H9 (cell line): ENCODE measurements at places on chromosomes 2 and 18. TPM values are rescaled to one million over a fixed set of nuclear protein-coding genes. Genes with fewer than 3 reads are reported as not detected.

DNA sequence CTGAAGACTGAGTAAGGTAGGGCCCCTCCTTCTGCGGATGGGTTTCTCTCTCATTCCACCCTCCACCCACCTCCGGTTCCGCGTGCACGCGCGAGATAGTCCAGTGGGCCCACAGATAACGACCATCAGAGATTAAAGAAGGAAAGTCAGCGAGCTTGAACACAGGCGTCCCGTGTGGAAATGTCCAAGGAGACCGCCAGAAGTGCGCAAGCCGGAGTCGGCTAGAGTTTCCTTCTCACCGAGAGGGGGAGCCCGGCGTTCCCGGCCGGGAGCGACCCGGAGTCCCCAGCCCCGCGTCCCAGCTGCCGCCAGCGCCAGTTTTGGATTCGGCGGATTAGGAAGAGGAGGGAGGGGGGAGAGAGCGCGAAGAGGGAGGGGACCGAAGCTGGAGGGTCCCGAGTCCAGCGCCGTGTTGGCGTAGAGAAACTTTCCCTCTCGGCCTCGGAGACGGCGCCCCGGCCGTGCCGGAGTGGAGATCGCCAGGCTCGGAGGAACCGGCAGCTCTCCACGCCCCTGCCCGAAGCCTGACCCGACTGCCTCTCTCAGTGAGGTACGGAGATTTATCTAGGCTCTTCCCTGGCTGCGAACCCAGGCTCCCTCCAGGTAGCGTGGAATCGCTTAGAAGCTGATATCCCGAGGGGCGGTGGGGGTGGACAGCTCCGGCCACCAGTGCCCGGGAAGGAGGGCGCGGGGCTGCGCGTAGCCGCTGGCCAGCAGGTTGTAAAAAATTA is at the start of gene GULP1:
Gene GULP1 (plus strand): TSS at position 258 of the 731 bp plus-strand sequence. CDS start 185,829 bp downstream, outside the sequence.
- peaks cover 13% of the 10 kb centered on the region for H3K36me3 ChIP-seq
- H3K27ac ChIP-seq: peak within 1 kb of the TSS; percentile 66
- peak within 1 kb of the TSS; percentile 97 for H3K4me3 ChIP-seq
- no peaks in the 10 kb centered on the region for H3K4me1 ChIP-seq

- no peak overlapping the region for H3K4me3 ChIP-seq
- H3K27ac ChIP-seq: no peak overlapping the region
- no peaks in the 10 kb centered on the region for H3K27me3 ChIP-seq
Measured at GRCh38 chr18:13366962-13367892, 148.7 kb downstream of the LDLRAD4 start.

CIB4 gene
- not detected in 2 replicates for total RNA-seq

- H3K4me3 ChIP-seq: no peak overlapping the region
- H3K27me3 ChIP-seq: no peaks in the 10 kb centered on the region
- no peak for DNase-seq
- no peak overlapping the region for H3K27ac ChIP-seq
Measured at GRCh38 chr2:66306483-66306882, 128.4 kb upstream of the MEIS1 start.

- DNase-seq: no peak
- H3K27ac ChIP-seq: no peak overlapping the region
Measured at GRCh38 chr2:63984606-63985359, 34.4 kb downstream of the VPS54 start.

DNA sequence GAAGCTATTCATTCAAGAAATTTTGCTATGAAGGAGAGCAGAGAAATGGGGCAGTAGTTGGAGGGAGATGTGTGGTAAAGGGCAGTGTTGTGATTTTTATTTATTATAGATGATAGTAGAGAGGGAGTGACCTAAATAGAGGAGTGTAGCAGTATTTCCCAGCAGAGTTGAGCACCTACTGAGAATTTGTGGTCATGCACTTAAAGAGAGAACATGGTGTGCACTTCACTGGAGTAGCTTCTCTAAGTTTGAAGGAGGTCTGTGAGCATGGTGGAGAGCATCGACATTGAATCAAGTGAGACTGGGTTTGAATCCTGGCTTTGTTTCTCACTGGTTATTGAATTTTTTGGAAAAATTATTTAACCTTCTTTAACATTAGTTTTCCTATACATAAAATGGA is 129.2 kb downstream of the AQP4 start:
- no peak for DNase-seq
- no peak overlapping the region for H3K4me3 ChIP-seq
- H3K27me3 ChIP-seq: no peaks in the 10 kb centered on the region
- H3K4me1 ChIP-seq: no peaks in the 10 kb centered on the region
- no peak overlapping the region for H3K27ac ChIP-seq
- peaks cover 8% of the 10 kb centered on the region for H3K36me3 ChIP-seq

DNA sequence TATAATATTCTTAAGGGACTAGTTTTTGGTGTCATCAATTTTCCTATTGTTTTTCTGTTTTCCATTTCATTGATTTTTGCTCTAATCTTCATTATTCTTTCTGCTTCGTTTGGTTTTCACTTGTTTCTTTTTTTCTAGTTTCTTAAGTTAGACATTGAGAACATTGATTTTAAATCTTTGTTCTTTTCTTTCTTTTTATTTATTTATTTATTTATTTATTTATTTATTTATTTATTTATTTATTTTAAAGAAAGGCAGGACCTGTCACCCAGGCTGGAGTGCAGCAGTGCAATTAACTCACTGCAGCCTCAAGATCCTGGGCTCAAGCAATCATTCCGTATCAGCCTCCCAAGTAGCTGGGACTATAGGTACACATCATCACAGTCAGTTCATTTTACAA is 7.0 kb upstream of the FMNL2 start:
- no peaks in the 10 kb centered on the region for H3K36me3 ChIP-seq
- H3K4me3 ChIP-seq: no peak overlapping the region
- no peak overlapping the region for H3K27ac ChIP-seq
- no peaks in the 10 kb centered on the region for H3K27me3 ChIP-seq

GRCh38 chr2:184679219-184680018 is 81.1 kb downstream of the ZNF804A start:
- no peaks in the 10 kb centered on the region for H3K27me3 ChIP-seq
- H3K4me3 ChIP-seq: no peak overlapping the region
